Small intestine (tissue), 16 donors: ENCODE measurements at places on chromosomes 11 and 22. TPM values are rescaled to one million over a fixed set of nuclear protein-coding genes. Genes with fewer than 3 reads are reported as not detected.

The KLHL22 gene
- 15.1 TPM for polyA plus RNA-seq

The AQP11 gene
- polyA plus RNA-seq: 9.8 TPM

The NPAS4 gene
- polyA plus RNA-seq: not detected

The RHOG gene
- 45.5 TPM for polyA plus RNA-seq

The OR4C45 gene
- polyA plus RNA-seq: not detected

The CBLIF gene
- polyA plus RNA-seq: 0.13 TPM

The MYO7A gene
- polyA plus RNA-seq: 2.8 TPM

The MS4A3 gene
- not detected for polyA plus RNA-seq

The ALG8 gene
- polyA plus RNA-seq: 39.0 TPM

The SCGB1A1 gene
- polyA plus RNA-seq: not detected

The EFCAB6 gene
- not detected for polyA plus RNA-seq

The DNAJB13 gene
- polyA plus RNA-seq: 0.54 TPM

The ARFIP2 gene
- 68.8 TPM for polyA plus RNA-seq

The CDC42BPG gene
- 36.5 TPM for polyA plus RNA-seq

The MCAT gene
- 14.6 TPM for polyA plus RNA-seq

The MMP27 gene
- not detected for polyA plus RNA-seq

The FXYD2 gene
- polyA plus RNA-seq: 3.2 TPM

The TRPC6 gene
- not detected for polyA plus RNA-seq

The ANKK1 gene
- polyA plus RNA-seq: 0.22 TPM
